ENCODE measurements at places on chromosomes 16 and 17. TPM values are rescaled to one million over a fixed set of nuclear protein-coding genes. Genes with fewer than 3 reads are reported as not detected.

DNA sequence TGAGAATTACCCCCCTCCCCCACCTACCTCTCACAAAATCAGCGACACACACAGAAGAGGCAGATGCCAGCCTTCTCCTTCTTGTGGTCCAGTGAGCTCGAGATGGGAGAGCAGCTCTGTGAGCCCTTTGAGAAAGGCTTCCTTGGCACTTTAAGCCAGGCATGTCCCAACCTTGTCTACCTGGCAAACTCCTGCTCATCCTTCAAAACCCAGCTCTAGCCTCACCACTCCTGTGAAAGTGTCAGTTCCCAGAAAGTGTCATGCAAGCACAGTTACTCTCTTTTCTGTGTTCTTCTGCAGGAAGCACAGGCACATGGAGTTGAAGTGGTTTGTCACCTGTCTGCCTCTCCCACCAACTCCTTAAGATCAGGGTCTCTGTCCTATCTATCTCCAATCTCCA is 1.6 kb downstream of the TMEM98 start:
- no peak for DNase-seq

DNA sequence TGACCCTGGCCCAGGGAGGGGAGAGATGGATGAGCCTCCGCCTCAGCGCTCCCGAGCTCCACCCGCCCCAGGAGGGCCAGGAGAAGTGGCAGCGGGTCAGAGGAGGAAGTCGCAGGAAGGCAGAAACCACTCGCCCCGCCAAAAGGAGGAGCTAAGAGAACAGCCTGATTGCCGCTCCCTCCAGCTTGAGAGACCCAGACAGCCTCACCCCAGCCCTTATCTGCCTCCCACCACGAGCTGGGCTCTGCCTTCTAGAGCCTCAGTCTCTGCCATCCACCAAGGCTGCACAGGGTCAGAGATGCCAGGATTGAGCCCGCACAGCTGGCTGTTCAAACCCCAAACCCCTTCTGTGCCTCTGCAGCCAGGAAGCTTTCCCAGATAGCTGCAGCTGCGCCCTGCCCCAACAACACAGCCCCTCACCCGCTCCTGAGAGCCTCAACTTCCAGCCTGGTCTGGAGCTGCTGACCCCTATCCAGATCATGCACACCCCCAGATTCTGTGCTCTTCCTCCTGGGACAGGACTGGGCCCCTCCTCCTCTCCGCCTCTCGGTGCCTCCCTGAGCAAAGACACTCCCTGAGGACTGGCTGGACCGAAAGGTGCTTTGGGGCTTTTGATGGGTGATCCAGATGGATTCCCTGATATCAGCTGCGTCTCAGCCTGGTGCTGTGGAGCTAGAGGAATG is 1.0 kb upstream of the ATP2A3 start:
- peak; percentile 15 for DNase-seq

CHST4 gene
- total RNA-seq = not detected

KREMEN2 gene
- not detected for total RNA-seq

- peak; percentile 78 for DNase-seq
These were observed 2.3 kb downstream of the ARL4D start for GRCh38 chr17:43400943-43401717.

TPSAB1 gene
- total RNA-seq = not detected

TAC4 gene
- not detected for total RNA-seq

KRT31 gene
- 0.09 TPM for total RNA-seq

MT1G gene
- total RNA-seq = not detected

DNA sequence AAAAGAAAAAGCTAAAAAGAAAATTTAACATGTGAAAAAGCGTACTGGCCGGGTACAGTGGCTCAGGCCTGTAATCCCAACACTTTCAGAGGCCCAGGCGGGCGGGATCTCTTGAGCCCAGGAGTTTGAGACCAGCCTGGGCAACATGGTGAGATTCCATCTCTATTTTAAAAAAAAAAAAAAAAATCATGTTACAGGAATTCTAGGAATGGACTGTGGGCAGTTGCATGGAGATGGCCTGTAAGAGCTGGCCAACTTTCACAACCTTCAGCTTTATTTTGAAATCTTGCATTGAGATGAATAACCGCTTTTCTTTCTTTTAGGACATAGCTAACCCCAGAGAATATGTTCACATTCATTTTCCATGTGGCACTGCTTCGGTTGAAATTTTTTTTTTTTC is 8.2 kb upstream of the CIAO3 start:
- DNase-seq = peak; percentile 89

- DNase-seq = no peak
These were observed 478.4 kb downstream of the TOX3 start for GRCh38 chr16:52068447-52069074.

DNA sequence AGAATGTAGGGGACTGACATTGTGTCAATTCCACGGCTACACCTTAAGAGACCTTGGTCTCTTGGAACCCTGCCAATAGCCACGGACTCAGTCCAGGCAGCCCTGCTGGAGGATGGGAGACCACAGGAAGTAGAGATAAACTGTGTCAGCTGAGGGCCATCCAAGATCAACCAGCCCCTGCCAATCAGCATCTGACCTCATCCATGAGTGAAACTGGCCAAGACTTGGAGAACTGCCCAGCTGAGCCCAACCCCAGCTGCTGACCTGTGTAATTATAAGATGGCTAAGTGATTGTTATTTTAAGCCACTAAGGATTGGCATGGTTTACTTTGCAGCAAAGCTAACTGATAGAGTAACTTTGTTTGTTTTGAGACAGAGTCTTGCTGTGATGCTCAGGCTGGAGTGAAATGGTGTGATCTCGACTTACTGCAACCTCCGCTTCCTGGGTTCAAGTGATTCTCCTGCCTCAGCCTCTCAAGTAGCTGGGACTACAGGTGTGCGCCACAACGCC is 13.3 kb upstream of the YWHAE start:
- DNase-seq = peak; percentile 95

DNA sequence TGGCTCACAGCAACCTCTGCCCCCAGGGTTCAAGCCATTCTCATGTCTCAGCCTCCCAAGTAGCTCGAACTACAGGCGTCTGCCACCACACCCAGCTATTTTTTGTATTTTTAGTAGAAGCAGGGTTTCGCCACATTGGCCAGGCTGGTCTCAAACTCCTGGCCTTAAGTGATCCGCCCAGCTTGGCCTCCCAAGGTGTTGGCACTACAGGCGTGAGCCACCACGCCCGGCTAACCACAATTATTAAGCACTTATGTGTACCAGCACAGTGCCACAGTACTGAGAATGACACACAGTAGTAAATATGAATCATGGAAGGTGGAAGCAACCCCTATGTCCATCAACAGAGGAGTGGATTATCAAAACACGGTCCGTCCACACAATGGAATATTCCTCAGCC is 49.8 kb downstream of the COTL1 start:
- DNase-seq = no peak

DNA sequence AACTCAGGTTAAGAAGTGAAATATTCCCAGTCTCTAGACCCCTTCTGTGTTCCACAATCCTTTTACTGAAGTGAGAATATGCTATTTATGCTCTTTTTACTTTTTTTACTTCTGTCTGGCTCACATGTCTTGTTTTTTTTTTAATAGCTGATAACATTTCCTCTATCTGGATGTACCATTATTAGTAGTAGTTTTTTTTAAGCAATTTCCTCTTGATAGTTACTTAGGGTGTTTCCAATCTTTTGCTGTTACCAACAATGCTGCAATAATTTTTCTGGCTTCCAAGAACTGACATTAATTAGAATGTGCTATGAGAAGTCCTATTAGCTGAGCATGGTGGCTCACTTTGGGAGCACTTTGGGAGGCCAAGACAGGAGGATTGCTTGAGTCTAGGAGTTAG is 32.0 kb downstream of the KSR1 start:
- DNase-seq = peak; percentile 64

DNA sequence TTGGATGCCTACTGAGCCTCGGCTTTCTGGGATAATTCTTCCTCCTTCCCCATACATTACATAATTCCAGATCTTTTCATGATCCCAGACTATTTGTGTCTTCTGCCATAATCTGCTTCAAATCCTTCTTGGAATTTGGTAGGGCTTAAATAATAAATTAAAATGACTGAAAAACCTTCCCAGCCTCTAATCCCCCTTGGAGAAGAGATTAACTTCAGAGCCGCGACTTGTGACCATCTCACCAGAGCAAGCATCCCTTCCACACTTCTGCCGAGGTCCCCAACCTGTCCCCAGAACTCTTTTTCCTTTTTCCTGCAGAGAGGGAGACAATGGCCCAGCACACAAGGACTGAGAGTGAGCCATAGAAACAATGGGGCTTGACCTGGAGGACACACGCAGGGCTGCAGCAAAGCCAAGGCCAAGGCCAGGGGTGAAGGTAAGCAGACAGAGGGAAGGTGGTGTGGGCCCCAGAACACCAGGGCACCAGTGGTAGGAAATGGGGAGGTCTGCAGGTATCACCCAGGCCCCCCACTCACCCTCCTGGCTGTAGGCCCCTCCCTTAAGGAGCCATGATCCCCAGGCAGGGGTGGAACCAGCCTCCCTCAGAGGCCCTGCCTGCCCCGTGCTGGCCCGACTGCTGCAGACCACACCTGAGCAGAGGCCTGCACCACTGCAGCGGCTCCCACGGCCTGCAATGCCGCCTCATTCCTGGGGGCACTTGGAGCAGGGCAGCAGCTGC is 9.6 kb upstream of the BCAR1 start:
- no peak for DNase-seq

GRCh38 chr17:75894049-75894733 is 2.6 kb downstream of the TRIM65 start:
- DNase-seq = no peak

SOST gene
- total RNA-seq = 0.09 TPM

DNA sequence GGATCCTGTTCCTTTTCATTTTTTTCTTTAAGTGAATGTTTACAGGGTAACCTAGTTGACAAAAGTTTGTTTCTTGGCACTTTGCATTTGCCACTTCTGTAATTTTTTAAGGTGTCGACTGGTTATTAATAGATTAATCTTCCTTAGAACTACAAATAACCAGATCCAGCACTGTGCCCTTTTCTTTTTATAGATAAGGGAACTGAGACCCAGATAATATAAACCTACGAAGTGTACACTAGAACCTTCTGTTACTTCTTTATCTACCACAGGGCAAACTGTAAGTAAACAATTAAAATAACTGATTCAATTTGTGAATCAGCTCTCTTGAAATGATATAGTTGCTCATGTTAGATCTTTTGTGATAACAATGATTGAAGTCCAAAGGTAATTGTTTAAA is 55.4 kb downstream of the NLK start:
- no peak for DNase-seq

CASKIN2 gene
- 8.0 TPM for total RNA-seq

EXOC3L1 gene
- 0.98 TPM for total RNA-seq

CCL11 gene
- total RNA-seq = not detected

DNA sequence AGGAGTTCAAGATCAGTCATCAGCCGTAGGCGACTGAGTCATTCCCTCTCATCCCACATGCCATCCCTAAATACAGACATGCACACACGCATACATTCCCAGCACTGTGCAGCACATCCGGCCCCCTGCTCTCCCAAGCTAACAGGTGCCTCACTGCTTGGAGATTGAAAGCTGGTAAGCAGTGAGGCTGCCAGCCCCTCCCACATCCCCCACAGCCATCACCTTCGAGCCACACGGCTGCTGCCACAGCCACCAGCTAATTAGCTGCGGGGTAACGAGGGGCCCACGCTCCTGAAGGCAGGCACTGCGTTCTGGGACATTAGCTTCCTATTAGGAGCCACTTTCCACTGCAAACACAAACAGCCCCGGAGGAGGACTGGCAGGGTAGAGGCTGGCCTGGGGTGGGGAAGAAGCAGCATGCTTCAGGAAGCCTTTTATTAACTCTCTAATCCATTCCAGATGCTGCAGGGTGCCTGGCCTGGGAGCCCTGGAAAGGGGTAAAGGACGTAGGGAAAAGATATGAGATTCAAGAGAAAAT is 179.6 kb downstream of the CCT6B start:
- DNase-seq = no peak

GRCh38 chr17:9217151-9218056 is 196.1 kb downstream of the NTN1 start:
- DNase-seq = peak; percentile 71

IRX6 gene
- not detected for total RNA-seq

- DNase-seq = no peak
These were observed 242.2 kb downstream of the SHISA9 start for GRCh38 chr16:13143551-13143950.

IL34 gene
- total RNA-seq = 3.4 TPM

GRCh38 chr17:4556996-4557395 is 1.8 kb upstream of the MYBBP1A start:
- DNase-seq = no peak

DNA sequence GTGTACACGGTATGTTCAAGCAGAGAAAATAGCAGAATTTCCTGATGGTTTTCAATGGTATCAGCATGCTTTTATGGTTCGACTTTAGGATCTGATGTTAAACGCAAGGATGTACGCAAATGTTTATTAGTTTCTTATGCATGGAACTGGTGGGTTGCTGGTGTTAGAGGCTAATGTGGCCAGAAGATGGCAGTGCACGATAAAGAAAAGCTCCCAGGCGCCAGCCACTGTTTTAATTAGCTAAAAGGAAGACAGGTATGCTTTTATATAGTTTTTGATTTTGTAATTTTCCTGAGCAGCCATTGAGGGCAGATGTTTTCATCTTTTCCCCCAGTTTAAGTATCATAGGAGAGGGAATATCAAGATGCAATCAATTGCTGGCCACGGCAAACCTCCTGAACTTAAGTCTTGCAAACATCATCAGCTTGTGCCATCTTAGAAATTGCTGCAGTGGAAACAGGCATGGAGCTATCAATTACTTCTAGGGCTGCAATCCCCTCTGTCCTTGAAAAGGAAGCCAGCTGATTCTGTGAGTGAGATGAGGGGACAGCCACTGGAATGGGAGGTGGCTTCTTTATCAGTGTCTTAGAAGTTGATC is 648.5 kb upstream of the RBFOX1 start:
- DNase-seq = no peak

CISD3 gene
- 6.5 TPM for total RNA-seq

DNA sequence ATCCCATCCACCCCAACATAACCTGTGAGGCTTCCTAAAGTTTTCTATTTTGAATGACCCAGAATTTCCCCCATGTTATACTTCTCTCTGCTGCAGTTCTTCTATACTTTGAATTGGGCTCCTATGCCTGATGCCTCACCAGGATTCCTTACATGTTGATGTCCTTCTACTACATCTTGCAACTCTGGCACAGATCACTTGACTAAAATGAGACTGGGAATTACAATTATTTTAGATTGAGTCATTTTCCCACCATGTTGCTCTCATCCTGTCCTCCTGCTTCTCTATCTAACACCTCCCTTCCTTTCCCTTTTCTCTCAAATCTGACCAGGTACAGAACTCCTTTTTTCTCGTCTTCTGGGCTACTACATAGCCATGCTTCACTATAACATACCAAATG is 314.0 kb upstream of the KCNJ16 start:
- DNase-seq = no peak

- peak; percentile 87 for DNase-seq
These were observed 357.6 kb upstream of the SALL1 start for GRCh38 chr16:51508490-51509212.

DNA sequence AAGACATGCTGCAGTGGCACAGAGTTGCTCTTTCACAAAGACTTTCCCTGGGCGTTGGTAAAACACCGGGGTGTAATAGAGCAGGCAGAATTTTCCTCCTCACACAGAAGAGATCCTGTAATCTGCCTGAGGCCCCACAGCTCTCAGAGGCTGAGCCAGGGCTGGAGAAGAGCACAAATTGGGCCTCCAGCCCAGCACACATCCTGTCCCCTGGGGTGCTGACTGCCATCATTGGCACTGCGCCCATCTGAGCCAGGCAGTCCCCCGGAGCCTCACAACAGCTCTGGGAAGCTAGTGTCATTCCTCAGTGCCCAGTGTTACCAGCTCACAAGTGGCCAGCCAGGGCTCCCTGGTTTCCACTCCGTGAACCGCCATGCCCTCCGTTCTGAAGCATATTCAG is 119.4 kb downstream of the SOCS1 start:
- peak; percentile 20 for DNase-seq

EPN3 gene
- total RNA-seq = not detected
